T follicular helper cell (primary cell): ENCODE measurements at places on chromosomes 6 and 20.

DNA sequence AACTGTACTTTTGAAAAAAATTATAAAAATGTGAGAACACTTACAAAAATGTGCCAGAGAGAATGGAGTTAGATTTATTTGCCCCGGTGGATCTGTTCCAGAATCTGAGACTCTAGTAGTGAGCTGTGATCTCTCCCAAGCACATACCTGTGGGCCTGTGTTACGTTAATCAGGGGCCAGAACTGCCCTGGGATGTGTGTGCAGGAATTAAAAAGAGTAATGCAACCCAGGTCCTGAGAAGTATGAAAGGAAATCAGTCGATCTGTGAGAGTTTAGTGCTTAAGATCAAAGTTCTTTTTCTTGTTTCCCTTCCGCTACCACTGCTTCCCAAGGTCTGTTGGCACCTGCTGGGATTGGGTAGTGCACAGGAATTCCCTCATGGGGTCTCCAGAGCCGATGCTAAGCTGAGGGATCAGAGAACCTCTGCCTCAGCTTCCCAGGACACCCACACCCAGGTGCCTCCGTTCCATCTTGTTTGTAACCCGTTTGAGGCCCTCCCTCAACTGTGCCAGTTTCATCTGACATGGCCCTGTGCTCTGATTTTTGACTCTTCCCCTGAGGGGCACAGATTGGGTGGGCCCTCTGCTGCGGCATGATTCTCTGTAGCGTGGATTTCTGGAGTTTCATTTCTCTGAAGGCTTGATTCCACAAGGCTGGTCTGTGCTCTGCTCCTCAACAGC, 87.7 kb downstream of the RREB1 start:
- DNase-seq: no peak

DNA sequence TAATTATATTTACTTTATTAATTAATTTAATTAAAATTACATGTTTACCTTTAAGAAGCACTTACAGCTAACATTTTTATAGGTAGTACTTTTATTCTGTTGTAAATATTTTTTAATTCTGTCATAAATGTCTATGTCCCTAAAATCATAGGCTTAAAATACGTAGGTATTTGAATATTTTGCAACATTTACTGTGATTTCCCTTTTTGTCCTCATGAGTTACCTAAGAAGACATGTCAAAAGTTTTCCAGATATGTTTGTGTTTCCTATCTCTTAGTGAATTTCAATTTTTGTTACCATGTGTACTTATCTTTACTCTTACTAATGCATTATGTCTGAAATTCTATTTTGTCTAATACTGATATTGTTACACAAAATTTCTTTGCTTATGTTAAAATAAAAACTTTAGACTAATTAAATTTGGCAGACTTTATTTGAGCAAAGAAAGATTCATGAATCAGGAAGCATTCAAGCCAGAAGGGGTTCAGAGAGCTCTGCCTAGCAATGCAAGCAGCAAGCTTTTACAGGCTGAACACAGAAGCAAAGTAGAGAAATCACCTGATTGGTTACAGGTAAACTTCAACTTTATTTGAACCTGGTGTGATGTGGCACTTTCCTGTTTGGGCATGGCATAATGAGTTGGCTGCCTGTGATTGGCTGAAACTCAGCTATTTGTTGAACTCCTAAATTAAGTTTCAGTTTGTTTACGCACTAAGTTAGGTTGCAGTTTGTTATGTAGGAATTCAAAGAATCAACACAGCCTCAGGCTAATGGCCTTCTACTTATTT, 123.2 kb upstream of the TMEM170B start:
- no peak for DNase-seq

DNA sequence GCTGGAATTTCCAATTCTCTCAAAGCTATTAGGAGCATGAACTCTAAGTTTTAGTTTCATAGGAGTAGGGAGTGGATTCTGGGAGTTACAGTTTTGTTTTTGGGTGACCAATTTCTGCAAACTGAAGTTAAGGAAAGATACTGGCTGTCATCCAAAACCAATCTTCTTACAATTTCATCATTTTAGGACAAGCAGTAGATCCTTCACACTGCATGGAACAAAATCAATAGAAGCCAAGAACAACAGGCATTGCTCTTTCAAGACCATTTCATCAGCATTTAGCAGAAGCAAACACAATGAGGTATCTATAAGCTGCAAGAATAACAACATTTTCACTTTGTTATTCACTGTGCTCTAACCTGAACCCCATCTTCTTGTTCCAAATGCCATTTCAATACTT, 173.0 kb downstream of the GMDS start:
- DNase-seq: no peak

GRCh38 chr6:12420626-12421025, 130.5 kb downstream of the EDN1 start:
- no peak for DNase-seq

- DNase-seq: no peak
Observed at GRCh38 chr20:6654513-6655252, 112.8 kb upstream of the BMP2 start.

DNA sequence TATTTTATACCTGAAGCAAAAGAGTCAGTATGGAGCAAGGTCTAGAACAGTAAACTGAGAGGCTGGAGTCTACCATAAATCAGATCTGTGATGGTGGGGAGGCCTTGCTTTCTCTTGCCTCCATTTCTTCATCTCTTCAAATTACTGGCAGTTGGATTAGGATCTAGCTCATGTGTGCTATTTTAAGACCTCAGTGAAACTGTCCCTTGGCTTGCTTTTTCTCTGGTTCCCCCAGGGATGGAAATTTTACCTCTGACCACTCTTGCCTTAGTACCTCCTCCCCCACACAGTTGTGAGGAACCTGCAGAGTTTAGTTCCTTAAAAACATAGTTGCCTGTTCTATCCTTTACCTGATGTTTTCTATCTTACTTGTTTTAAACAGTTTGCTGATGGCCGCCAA, 8.5 kb downstream of the TMEM14B start:
- no peak for DNase-seq

- DNase-seq: no peak
Observed at GRCh38 chr6:163637524-163637923, 223.0 kb downstream of the QKI start.

DNA sequence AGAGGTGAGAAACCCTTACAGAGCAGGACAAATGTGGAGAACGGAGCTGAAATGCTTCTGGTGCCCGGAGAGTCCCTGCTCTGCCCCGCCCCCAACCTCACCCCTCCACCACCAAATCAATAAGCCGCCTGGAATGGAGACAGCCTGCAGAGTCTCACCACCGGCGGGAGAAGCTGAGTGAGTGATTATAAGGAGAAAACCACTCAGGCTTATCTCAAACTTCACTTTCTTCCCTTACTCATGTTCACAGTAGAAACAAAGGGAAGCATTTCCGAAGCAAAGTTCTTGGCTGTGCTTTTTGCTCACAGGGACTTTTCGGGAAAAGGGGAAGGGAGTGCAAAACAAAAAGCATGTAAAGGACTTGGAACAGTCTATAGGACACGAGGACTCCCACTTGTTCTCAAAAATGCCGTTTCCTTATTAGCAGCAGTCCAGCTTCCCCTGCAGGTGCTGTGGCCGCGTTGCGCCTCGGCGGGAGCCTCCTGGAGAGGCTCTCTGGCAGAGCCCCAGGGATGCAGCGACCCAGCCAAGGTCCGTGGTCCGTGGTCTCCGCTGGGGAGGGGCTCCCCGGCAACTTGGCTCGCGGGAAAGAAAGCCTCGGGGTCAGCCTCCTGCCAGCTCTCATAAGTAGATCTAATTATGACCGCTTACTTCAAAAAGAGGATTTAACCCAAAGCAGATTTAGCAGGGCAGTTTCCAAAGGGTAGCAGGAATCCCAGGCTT, 64.8 kb upstream of the TMEM30A start:
- DNase-seq: no peak

DNA sequence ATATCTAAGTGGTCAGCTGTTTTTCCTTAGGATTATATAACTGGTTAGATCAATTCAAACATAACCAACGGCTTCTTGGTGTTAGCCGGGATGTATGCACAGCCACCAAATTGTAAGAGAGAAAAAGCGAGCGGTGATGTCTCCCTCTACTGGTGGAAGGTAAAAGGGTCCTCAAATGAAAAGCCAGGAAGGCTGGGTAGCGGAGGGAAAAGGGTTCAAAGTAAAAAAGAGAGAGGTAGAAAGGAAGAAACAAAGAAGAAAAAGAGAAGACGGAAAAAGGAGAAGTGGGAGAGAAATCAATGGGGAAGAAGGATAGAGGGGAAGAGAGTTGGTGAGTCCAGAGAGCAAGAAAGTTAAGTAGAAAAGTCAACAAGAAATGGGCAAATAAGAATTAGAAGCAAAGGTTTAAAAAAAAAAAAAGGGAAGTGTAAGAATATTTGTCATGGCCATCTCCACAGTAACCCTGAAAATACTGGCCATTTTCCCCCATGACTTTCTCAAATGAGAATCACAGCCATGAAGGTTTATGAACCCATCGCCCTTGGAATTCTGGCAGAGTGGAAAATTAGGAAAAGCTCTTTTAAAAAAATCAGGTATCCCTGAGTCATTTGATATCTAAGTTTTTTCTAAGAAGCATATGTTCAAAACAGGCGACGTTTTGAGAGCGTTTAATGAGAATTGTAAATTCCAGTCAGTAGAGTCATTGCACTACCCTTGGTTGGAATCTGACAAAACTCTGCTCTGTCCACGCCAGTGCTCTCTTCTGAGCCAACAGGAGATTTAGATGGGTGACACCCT, 155.6 kb upstream of the SNX9 start:
- DNase-seq: peak; percentile 10

GRCh38 chr6:70706491-70707123, 38.9 kb downstream of the SMAP1 start:
- DNase-seq: no peak

DNA sequence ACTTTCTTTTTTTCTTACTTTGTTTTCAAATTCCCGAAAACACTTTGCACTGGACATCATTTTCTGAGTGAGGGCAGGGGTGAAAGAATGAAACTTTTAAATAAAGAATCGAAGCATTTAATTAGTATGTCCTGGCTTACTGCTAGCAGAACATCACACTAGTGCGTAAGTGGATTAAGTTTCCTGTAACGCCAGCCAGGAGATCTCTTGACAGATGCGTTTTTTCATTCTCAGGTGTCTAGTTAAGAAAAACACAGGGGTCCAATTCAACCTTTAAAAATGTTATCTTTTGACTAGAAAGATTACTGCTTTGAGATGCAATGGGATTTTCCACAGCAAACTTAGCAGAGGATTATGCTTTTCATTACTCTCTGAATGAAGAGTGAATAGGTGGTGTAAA, 858.8 kb upstream of the EPHA7 start:
- DNase-seq: no peak

GRCh38 chr20:14568701-14569100, 231.3 kb upstream of the FLRT3 start:
- DNase-seq: no peak

- no peak for DNase-seq
Observed at GRCh38 chr20:63830841-63831588, at the start of gene ZBTB46. Gene ZBTB46 (minus strand): TSS chr20:63831264. CDS start chr20:63790757, 40,507 bp downstream.

GRCh38 chr6:158826819-158827501, 7.8 kb upstream of the EZR start:
- DNase-seq: no peak

- DNase-seq: no peak
Observed at GRCh38 chr6:145206247-145206907, 528.9 kb downstream of the EPM2A start.

- no peak for DNase-seq
Observed at GRCh38 chr6:168546730-168547129, 105.7 kb downstream of the SMOC2 start.

GRCh38 chr6:34070315-34071135, 75.4 kb downstream of the GRM4 start:
- DNase-seq: no peak

DNA sequence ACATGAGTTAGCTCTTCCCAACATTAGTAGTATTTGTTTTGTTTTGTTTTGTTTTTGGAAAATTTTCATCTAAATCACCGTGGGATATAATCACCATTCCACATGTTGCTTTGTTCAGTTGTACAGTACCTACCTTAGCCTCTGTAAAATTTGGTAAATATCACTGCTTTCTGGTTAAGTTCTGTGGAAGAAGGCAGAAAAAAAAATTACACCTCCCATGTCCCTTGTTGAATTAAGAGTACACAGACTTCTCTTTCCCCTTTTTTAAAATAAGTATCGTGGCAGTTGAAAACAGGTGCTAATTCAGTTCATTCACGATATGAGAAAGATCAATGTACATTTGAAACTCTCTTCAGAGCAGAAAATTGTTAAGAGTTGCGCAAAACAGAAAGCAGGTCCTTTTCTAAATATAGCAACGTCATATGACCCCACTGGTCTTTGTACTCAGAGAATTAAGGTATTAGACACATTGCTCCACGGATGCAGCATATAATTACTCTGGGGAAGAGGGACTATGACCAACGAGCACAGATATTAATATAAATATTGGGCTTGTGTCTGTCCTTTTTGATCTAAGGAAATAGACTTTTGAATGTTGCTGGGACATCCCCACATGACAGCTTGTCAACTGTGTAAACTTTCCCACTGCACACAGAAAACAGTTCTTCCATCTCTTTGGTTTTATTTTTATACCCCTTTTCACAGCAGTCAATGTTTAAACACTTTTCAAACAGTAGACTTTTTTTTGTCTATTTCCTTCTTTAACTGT, 58.6 kb upstream of the ZNF217 start:
- DNase-seq: no peak
